ENCODE measurements at places on chromosomes 11 and 22.

- DNase-seq = no peak
These were observed 187.0 kb upstream of the ANO3 start for GRCh38 chr11:26144911-26145310.

DNA sequence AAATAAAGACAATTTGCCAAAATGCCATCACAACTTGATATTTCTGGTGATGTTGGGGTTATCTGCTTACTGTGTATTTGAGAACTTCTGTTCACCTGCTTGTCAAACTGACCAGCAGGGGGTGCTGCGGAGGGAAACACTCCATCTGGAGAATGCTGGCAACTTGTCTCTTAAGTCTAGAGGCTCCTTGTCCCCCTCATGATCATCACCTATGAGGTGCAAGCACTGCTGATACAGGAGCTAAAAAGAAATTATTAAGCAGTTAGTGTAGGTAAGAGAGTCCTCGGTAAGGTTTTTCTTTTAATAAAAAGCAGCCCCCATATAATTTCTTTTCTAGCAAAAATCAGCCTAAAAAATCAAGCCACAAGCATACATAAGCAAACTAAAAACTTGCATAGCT is 32.7 kb upstream of the GLYATL1B start:
- peak; percentile 72 for DNase-seq

DNA sequence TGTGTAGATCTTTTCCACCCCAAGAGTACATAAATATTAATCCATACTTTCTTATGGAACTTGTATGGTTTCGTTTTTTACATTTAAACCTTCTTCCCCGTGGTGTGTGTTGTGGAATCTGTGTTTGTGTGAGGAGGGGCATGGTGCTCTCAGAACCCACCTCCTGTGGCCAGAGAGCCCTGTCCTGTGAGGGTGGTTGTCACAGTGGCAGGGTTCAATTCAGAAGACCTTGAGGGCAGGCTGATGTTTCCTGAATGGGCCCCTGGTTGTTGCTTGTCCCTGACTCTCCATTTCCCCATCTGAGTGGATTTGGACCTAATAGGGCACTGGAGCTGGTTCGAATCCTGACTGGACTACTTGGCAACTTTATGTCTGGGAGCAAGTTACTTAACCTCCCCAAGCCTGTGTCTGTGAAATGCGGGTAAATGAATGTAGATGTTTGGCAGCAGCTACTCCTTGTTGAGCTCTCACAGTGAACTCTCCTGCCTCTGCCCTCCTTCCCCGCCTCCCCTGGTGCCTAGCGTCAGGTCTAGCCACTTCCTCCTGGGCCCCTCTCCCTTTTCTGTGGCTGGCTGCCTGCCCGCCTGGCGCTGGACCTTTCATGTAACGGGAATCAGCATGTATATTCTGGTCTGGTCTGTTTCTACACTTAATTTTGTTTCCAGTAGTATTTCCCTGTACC is 7.3 kb downstream of the NEAT1 start:
- no peak for DNase-seq

- no peak for DNase-seq
These were observed 66.3 kb downstream of the PAK1 start for GRCh38 chr11:77407613-77408012.

GRCh38 chr22:41915035-41915785 is at the start of gene SHISA8:
SHISA8 (minus strand) TSS chr22:41915074; CDS start chr22:41914667, 407 bp downstream.
- DNase-seq = peak; percentile 60

GRCh38 chr11:20081336-20081735 is 78.9 kb downstream of the DBX1 start:
- DNase-seq = no peak

- peak; percentile 67 for DNase-seq
These were observed 75.3 kb downstream of the FBLN1 start for GRCh38 chr22:45577746-45578523.
